ENCODE measurements at places on chromosomes 16 and 17.

DNA sequence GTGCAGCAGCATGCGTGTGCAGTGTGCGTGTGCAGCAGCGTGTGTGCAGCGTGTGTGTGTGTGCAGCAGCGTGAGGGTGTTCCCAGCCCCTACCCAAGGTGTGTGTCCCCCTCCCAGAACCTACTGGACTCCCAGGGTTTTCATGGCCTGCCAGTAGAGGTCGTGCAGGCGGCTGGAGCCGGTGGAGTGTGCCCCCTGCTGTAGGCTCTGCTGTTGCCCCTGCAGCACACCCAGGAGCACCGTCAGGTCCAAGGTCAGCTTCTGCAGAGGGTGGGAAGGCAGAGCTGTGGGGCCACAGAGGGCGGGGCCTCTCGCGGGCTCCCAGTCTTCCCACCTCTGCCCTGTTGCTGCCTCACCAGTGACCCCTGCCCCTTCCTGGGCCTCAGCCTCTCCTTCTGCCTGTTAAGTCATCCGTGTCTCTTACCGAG is 14.9 kb downstream of the MYBBP1A start:
- DNase-seq, result no peak

DNA sequence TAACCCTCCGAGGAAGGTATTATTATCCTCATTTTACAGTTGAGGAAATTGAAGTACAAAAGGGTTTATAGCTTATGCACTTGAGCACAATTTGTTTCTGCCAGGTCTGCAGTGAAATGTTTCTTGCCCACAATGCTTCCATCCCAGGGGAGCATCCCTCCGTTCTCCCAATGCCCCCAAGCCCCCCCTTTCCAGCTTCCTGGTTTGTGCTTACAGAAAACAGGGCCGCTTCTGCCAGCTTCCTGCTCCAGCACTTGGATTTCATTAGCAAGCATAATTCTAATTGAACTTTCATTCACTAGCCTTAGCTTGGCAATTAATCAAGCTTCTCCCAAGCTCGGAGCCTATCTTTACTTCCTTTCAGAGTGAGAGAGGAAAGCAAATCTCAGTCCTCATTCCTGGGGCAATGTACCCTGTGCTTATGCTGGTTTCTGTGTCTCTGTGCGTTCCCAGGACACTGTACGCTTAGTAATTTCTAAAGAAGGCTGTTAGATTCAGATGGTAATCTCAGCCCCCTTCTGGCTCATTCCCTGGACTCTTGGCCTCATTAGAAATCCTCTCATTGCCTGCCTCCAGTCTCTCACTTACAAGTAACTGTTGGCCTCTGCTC is 141.6 kb downstream of the HS3ST2 start:
- no peak for DNase-seq

GRCh38 chr17:6241996-6242395 is 171.8 kb downstream of the WSCD1 start:
- DNase-seq, result no peak

DNA sequence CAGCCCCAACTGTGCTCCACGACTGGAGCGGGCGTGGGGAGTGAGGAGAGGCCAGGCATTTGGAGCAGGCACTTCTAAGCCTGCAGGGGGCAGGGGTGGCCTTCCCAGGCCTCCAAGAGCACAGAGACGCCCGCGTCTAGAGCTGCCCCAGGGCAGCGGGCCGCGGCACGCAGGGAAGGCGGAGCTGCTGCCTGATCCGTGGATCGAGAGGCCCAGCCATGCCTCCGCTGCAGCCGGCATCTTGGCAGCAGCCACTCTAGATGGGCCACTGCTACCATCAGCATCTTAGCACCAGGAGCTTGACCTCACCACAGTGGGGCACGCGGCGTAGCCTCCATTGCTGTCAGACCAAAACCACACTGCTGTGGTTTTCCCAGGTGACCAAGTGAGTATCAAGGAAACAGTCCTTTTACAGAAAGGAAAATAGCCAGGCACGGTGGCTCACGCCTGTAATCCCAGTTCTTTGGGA is 20.4 kb upstream of the WDR45B start:
- peak; percentile 56 for DNase-seq

- no peak for DNase-seq
Observed at GRCh38 chr17:80696964-80697363, 152.3 kb downstream of the RPTOR start.

- no peak for DNase-seq
Observed at GRCh38 chr17:74042744-74043486, 160.6 kb upstream of the RPL38 start.

- no peak for DNase-seq
Observed at GRCh38 chr16:87842209-87842869, 27.0 kb downstream of the SLC7A5 start.

- DNase-seq, result no peak
Observed at GRCh38 chr16:4028144-4028543, 88.1 kb downstream of the ADCY9 start.

- DNase-seq, result no peak
Observed at GRCh38 chr16:1887711-1888354, 15.9 kb upstream of the MEIOB start.

DNA sequence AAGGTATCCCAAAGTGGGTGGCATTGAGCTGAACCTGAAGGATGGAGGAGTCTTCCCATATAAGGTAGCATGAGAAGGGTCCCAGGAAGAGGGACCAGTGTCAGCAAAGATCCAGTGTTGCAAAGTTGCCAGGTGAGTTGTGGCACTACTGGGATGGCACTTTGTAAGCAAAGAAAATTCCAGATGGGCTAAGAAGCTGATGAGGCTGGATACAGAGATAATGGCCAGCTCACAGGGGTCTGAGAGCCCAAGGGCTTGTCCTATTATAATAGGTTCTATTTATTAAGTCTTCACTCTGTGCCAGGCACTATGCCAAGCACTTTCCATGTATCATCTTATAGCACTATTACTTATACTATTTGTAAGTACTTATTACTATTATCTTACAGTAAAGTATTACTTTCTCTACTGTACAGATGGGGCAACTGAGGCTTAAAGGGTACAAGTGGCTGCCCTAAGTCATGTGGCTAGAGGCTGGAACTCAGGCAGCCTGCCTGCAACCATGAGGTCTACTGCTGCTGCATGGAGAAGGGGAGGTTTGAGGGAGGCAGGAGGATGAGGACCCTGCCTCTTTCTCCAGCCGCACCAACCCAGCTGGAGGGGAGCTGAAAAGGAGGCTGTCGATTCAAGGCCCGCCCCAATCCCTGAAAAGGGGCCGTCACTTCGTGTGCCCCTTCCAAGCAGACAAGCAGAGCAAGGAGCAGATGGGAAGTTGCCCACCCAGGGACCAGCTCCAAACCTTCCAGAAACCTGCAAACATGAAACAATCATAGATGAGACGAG is 86.5 kb downstream of the C16orf78 start:
- no peak for DNase-seq

Data from CMK (cell line).